Mucosa of gallbladder (tissue), 1 donor: ENCODE measurements at places on chromosomes 11 and 22. TPM values are rescaled to one million over a fixed set of nuclear protein-coding genes. Genes with fewer than 3 reads are reported as not detected.

Gene CHRM1
- 0.09 TPM for total RNA-seq

Gene ENTHD1
- 0.09 TPM for total RNA-seq

Gene FAM180B
- 0.14 TPM for total RNA-seq

Gene KCTD14
- 23.6 TPM for total RNA-seq

Gene TECTA
- total RNA-seq = 0.92 TPM

Gene TST
- total RNA-seq = 281 TPM

Gene BDNF
- 6.8 TPM for total RNA-seq

Gene P2RX6
- total RNA-seq = 2.4 TPM

Gene EIF1AD
- total RNA-seq = 29.2 TPM

DNA sequence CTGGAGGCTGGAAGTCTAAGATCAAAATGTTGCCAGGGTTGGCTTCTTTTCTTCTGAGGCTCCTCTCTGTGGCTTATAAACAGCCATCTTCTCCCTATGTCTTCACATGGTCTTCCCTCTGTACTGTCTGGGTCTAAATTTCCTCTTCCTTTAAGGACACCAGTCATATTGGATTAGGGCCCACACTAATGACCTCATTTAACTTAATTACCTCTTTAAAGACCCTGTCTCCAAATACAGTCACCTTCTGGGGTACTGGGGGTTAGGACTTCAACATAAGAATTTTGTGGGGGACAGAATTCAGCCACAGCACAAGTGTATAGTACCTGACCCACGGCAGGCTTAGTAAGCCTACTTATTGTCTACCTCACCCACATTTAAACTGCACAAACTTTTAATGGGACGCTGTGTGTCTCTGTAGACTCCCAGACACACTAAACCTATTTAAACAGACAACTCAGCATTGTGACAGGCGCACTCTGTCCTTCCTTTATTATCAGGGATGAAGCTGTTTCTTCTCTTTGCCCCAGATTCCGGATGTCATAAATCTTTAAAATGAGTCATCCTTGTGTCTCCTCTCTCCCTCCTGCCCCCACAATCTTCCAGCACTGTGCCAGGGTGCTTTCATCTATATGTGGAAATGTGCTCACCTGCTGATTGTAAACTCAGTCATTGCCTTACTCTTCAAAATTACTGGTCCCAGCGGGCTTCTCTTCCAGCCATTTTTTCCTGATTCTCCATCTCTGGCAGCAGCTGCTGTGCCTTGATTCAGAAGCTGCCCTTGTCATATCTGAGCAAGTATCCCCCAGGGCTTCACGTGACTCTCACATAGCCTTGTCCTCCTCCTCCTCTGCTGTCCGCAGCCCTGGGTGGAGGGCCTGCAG, 5.4 kb upstream of the MAPK8IP1 start:
- DNase-seq = no peak

DNA sequence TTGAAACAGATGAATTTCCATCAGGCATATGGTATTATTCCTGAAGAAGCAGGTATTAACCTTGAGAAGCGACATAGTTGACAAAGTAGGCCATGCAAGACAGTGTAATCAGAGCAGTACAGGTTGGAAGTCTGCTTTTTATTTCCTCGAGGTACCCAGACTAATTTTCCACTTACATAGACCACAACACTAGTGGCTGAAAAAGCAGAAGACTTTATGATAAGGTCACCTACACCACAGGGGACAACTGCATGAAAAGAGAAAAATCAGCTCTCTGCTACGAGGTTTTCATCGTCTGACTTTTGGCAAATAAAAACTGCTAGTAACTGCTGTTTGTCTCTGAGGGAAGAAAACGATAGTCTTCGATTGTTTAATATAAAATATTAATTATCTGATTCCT, 77.5 kb downstream of the CNTN5 start:
- no peak for DNase-seq

DNA sequence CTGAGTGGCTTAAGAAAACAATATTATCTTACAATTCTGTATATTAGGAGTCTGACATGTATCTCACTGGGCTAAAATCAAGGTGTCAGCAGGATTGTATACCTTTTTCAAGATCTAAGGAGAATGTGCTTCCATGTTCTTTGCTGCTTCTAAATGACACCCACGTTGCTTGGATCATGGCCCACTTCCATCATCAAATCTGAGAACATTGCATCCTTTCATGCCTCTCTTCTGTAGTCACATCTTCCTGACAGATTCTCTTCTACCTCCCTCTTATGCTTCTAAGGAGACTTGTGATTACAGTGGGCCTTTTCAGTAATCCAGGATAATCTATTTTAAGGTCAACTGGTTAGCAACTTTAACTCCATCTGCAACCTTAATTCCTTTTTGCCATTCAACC, 499.4 kb downstream of the FAM181B start:
- DNase-seq = no peak

DNA sequence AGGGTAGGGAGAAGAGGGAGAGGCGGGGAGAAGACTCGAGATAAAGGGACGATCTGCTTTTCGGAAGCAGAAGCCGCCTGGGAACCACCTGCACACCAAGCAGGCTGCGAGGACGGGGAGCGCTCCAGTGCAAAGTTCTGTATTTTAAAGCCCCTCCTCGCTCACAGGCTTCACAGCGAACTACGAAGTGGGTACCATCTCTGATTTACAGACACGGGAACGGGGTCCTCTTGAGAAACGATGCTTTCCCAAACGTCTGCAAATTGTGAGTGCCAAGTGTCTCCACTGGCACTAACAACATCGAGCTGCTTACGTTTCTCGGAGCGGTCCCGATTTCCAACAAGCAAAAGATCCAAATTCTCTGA, 700 bp upstream of the STX3 start:
- DNase-seq = no peak

DNA sequence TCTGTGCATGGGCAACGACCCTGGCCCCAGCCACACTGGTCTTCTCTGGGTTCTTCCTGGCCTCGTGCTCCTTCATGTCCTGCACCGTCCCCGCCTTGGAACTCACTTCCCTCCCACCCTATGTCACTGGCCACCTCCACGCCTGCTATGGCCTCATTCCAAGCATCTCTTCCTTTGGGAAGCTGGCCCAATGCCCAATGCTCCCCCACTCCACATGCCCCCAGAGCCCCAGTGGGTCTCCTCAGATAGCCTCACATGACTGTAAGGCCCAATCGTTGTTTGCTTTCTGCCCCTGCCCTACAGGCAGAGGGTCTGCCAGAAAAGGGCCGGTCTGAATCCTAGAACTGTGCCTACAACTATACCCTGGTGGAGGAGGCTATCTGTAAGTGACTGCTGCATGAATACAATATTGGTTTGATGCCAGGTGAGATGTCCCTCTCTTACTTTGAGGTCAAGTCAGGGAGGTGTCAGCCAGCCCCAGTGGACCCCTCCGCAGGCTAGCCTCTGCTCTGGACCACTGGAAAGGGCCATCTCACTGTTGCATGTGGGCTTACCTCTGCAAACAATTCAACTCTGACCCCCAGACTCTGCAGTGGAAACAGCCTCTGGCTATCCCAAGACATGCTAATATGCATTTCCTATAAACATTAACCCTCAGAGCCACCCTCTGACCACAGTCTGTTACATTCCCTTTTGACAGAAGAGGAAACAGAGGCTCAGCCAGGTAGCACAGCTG, 2.1 kb upstream of the GNAZ start:
- no peak for DNase-seq

DNA sequence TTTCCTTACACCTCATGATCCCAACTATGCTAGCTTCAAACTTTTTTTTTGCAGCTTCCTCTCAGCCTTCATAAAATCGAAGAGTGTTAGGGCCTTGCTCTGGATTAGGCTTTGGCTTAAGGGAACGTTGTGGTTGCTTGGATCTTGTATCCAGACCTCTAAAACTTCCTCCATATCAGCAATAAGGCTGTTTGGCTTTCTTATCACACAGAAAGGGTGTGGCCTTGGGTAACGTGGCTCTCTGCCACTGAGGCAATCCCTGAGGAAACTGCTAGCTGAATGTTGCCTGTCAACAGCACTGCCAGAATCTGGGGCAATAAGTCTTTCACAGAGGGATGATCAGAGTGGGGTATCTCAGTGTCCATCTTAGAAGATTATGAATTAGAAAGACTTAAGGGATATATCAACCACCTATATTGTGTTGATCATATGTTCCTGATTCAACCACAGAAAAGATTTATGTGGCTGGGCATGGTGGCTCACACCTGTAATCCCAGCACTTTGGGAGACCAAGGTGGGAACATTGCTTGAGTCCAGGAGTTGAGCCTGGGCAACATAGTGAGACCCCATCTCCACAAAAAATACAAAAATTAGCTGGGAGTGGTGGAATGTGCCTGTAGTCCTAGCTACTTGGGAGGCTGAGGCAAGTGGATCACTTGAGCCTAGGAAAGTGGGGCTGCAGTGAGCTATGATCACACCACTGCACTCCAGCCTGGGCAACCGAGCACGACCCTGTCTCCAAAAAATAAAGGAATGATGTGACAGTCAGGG, 12.5 kb upstream of the CUL5 start:
- DNase-seq = no peak

DNA sequence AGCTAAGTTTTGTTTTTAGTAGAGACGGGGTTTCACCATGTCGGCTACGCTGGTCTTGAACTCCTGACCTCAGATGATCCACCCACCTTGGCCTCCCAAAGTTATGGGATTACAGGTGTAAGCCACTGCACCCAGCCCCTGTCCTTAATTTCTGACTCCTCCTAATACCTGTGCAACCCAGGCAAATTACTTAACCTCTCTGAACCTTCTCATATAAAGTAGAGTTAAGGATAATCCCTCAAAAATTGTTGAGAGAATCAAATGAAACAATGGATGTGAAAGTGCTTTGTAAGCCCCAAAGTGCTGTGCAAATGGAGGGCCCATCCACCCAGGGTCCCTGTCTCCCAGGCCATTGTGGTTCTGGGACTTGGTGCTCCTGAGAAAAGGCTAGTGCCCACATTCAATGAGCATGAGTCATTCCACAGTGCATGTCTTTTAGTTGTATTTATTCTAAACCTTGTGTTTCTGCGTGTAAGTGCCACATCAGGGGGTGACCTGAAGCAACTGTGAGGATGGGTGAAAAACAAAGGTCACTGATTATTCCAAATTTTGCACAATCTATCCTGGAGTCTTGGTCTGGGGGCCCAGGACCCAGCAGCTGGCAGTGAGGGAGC, 61.4 kb upstream of the PTPRJ start:
- DNase-seq = no peak

DNA sequence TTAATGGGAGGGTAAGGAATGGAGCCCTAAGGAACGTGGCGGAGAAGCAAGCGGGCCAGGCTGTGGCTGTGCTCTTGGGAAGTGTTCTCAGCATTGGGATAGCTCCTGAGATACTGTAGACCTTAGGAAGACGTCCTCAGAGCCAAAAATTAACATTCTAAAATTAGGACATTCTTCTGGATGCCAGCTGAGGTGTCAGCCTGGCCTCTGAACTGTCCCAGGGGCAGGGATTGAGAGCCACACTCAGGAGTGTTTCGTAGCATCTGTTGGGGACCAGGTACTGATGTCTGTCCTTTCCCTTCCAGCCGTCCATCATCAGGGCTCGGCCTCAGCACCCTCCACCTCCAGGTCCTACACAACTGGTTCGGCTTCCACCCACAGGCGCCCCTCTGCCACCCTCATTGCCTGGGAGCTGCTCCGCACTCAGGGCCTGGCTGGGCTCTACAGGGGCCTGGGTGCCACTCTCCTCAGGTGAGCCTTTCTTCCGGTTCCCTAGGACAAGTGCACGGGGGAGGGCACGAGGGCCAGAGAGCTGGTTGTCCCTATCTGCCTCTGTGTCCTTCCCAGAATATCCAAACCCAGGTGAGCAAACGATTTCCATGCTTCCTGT, 23.6 kb downstream of the SLC25A18 start:
- no peak for DNase-seq

DNA sequence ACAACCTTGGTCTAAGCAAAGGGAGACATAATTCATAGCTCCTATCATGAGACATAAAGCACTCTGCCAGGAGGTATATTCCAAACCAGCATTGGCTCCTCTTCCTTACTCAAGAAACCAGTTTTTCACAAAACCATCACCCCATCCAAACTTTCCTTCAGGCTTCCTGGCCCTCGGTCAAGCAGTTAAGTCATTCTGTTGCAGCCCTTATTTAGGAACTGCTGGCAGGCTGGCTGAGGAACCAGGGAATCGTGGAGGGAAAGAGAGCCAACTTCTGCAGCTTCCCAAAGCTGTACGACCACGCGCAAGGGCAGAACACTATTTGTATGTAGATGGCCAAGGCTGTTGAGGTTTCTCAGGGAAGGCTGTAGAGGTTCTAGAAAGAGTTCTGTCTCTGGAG, 680 bp downstream of the IFT46 start:
- DNase-seq = no peak

DNA sequence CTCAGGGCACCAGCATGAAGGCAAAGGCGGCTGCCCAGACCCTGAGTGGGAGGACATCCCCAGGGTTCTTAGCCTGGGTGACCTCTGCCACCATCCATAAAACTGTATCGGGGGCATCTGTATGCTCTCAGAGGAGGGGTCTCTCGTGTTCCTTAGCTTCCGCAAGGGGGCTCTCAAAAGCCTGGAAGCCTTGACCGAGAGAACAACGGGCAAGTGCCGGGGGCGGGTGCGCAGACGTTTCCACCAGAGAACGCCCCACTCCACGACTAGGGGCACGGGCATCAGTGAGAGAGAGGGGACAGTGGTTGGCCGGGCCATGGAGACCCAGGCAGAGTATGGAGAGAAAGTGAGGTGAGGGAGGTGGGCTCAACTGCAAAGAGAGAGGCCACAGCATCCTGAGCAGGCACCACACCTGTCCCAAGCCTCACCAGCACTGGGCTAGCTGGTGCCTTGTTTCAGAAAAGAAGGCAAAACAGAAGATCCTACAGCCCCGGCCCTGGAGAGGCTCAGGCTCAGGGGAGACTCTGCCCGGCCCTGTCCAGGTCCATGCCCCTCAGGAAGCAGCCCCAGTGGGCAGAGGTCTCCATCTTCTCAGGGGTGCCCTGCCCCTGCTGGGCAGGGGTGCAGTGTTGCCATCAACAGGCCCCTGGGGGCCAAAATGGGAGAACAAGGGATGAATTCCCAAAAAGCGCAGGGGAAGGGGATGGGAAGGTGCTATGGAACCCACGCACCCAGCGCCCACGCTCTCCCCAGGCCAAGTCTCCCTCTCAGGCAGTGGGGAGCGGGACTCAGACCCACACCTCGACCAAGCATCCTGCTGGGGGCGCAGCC, 5.9 kb downstream of the TSPAN32 start:
- no peak for DNase-seq

DNA sequence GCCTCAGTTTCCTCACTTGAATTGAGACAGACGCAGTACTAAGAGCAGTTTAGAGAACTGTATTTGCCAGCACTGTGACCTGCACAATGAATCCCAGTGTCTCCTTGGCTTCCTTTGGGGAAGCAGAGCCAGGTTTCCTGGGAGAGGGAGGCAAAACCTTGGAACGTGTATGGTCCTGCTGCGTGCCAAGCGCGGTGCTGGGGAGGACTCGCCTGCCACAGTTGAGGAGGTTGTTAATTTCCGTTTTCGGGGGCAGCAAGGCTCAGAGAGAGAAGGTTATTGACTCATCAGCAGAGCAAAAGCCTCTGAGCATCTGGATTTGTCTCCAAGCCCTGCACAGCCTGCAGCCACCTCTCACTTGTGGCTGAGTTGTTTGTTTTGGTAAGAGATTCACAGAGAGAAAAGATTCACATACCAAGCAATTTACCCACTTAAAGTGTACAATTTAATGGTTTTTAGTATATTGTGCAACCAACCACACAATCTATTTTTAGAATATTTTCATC, 10.8 kb downstream of the SYT12 start:
- no peak for DNase-seq
